MG63 (cell line): ENCODE measurements at places on chromosomes 3 and 15. TPM values are rescaled to one million over a fixed set of nuclear protein-coding genes. Genes with fewer than 3 reads are reported as not detected.
A peak's percentile ranks its signal among the peaks of the same experiment; 100 is the strongest.

DNA sequence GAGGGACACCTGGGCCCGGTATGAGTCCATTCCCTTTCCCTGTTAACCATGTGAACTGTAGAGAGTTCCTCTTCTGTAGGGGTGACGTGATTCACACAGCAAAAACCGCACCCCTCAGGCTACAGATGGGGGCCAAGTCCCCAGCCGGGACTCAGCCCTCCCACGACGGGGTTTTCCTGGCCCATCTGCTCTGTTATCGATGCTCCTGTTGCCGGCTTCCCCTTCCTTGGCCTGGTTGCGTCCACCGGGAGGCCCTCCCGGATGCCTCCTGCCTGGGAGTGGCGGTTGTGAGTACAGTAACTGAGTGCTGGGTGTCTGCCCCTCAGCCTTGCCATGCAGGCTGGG lies 817 bp upstream of the PLXNA1 start:
- DNase-seq: no peak

GRCh38 chr3:51670823-51671733 lies at the start of gene TEX264:
TSS of gene TEX264 (plus strand) at chr3:51671252. CDS start at chr3:51674305, 3,053 bp downstream.
- peak; percentile 81 for DNase-seq

- DNase-seq: no peak
Observed at GRCh38 chr15:86802244-86802643, 722.6 kb downstream of the AGBL1 start.

DNA sequence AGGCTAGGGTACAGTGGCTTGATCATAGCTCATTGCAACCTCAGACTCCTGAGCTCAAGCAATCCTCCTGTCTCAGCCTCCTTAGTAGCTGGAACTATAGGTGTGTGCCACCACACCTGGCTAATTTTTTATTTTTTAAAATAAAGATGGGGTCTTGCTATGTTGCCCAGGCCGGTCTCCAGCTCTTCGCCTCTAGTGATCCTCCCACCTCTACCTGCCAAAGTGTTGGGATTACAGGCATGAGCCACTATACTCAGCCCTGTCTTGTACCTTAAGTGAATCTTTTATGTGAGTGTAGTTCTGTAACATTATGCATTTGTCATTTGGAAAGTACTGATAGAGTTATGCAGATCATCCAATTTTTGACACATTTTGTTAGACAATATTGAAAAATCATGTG lies 66.9 kb upstream of the C15orf39 start:
- no peak for DNase-seq

DNA sequence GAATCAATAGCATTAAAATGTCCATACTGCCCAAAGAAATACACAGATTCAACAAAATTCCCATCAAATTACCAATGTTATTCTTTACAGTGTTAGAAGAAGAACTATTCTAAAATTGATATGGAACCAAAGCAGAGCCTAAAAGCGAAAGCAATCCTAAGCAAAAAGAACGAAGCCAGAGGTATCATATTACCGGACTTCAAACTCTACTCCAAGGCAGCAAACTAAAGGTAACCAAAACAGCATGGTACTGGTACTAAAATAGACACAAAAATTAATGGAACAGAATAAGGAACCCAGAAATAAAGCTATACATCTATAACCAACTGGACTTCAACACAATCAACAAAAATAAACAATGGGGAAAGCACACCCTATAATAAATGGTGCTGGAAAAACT lies 167.5 kb downstream of the ADAMTS9 start:
- no peak for DNase-seq

GRCh38 chr3:185729337-185730055 lies 95.3 kb downstream of the IGF2BP2 start:
- DNase-seq: no peak

DNA sequence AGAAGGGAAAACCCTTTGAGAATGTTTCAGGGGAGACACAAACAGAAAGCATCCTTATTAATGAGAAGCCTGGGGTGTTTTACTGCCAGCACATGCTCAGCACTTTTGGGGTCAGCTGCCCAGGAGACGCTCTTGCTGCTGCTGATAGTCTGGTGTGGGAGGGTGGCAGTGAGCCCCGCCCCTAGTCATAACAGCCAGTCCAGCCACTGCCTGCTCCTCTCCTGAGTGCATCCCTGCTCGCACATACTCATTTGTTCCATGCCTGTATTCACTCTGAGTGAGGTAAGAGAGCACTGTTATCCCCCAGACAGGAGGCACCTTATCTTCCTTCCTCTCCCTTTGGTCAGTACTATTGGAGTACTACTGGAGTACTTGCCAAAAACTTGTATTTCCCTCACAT lies 101.3 kb downstream of the ETFA start:
- DNase-seq: no peak

DNA sequence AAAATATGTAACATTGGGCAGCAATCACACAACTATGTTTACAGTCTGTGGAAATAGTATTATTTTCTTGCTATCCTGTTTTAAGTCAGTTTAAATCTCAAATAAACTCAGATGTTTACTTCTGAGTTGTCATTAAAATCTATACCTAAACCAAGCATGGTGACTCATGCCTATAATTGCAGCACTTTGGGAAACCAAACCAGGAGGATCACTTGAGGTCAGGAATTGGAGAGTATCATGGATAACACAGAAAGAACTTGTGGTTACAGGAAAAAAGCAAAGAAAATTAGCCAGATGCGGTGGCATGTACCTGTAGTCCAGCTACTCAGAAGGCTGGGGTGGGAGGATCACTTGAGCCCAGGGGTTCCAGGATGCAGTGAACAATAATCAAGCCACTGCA lies 631.6 kb upstream of the EPHA6 start:
- DNase-seq: peak; percentile 20

GRCh38 chr3:122298239-122298638 lies 26.8 kb upstream of the CSTA start:
- DNase-seq: no peak

PLXND1 gene
- 5.8 and 21.9 TPM in 2 replicates for total RNA-seq

ARIH2 gene
- 76.4 and 113 TPM in 2 replicates for total RNA-seq

THSD4 gene
- total RNA-seq: 10.2 and 14.4 TPM in 2 replicates
